Muscle of arm (tissue), 14 donors: ENCODE measurements at places on chromosomes 3 and 15.

GRCh38 chr15:20346082-20346805 lies 195.4 kb downstream of the GOLGA6L6 start:
- DNase-seq, result no peak

- no peak for DNase-seq
These were observed 231.2 kb downstream of the ATP8B4 start for GRCh38 chr15:49887659-49888322.

DNA sequence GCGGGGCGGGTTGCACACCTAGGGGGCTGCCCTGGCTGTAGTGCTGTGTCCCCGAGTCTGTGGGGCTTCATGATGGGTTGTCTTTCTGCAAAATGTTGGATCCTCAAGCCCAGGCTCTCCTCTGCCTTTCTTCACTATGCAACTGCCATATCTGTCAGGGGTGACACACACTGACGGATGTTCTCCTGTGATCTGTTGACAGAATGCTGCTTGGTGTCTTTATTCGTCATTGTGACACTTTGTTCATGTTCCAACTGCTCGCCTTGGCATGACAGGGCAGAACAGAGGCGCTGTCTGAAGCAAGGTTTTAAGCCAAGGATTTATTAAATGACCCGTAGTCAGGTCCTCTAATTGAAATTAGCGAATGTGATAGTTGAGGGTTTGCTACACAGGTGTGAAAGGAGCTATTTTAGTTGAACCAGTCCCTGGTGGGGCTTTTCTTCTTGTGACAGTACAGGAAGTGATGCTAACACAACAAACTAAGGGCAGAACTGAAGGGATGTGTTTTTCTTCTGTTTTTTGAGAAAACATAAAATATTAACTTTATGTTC lies 173.4 kb downstream of the MCTP2 start:
- DNase-seq, result no peak

GRCh38 chr15:26504009-26504408 lies 268.9 kb downstream of the GABRB3 start:
- no peak for DNase-seq

GRCh38 chr15:53225781-53226180 lies 435.6 kb upstream of the ONECUT1 start:
- no peak for DNase-seq

DNA sequence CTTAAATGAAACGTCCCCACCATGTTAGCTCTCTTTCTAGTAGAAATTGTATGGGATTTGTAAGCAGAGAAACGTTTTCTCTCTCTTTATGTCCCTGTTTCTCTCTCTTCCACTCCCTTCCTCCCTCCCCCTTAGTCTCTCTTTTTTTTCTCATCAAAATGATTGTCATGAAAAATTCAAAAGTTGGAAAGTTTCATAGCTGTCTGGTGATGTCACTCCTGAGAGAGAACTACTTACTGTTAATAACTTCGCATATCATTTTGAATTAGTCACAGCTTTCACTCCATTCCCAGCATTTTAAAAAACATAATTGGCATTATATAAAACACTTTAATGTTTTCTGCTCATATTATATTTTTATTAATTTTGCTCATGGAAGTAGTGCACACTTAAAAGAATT lies 331.1 kb downstream of the C3orf38 start:
- DNase-seq, result no peak

GRCh38 chr3:128335621-128336296 lies 130.9 kb downstream of the DNAJB8 start:
- DNase-seq, result no peak

DNA sequence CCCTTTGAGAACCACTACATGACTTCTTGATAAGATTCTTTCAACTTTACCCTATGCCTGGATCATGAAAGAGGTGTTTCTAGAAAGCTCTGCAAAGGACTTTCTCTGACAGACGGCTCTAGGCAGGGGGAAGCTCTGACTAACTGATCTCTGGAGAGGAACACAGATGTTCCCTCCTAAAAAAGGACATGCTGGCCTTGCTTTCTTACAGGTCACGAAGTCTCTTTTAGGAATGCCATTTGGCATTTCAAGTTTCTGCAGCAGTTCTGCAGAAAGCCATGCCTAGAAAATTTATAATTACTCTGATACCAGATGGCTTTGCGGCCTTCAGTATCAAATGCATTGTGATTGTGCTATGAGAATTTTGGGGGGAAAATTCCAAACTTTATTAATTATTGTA lies 275.4 kb upstream of the CTDSPL start:
- DNase-seq, result no peak

- no peak for DNase-seq
These were observed 160.1 kb downstream of the PDE8A start for GRCh38 chr15:85141726-85142125.

GRCh38 chr3:31402117-31402516 lies 130.6 kb upstream of the STT3B start:
- DNase-seq, result no peak

- DNase-seq, result no peak
These were observed 67.4 kb downstream of the FBLN2 start for GRCh38 chr3:13616359-13616758.

GRCh38 chr15:33200903-33201302 lies 6.4 kb upstream of the FMN1 start:
- no peak for DNase-seq

DNA sequence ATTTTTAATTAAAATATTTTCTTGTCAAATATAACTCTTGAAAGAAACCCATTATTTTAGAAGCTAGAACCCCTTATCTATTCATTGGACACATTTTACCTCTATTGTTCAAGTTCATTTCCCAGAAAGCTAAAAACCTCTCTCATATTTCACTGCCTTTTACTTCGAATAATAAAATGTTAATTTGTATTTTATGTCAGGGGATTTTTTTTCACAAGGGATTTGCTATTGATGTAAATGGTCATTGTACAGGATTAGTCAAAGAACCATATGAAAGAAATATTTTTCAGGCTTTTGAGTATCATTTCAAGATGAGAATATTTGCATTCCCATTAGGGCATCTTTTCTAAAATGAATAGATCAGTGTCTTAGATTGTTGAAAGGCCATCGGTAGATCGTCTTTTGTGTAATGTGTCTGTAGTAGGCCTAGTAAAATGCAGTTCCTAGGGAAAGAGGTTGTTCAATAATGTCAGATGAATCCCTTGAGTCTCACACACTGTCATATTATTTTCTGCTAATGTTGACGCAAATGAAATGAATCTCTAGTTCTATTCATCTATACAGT lies 114.5 kb downstream of the ROBO1 start:
- no peak for DNase-seq

- no peak for DNase-seq
These were observed 232.1 kb downstream of the NECTIN3 start for GRCh38 chr3:111303760-111304159.

DNA sequence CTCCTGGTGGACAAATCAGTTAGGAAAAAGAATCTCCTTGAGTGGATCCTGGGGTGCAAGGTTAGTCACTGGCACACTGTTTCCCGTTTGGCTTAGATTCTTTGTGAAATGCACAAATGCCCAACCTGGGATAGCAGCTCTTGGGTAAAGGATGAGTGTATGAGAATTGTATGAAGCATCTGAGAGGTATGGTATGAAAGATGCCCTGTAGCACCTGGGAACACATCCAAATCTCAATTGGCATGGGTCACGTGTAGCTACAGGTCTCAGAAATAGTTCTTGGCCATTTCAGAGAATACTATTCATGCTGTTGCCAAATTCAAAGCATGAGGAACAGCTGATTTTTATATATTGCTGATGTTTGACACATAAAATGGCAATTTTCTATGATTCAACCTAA lies 84.3 kb downstream of the KCNH8 start:
- DNase-seq, result no peak

DNA sequence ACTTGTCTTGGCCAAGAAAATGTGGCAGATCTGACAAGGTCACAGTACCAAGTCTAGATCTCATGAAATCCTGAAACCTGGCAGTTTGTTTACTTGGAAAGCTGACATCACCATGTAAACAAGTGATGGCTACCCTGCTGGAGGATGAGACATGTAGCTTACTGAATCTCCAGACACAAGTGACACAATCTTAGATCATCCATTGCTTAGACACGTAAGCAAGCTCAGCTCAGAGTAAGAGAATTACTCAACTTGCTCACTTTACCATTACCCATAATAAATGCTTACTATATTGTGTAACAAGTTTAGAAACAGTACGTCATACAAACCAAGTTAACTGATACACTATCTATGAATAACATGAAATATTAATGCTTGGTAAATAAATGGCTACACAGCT lies 263.8 kb downstream of the TBC1D5 start:
- DNase-seq, result no peak

DNA sequence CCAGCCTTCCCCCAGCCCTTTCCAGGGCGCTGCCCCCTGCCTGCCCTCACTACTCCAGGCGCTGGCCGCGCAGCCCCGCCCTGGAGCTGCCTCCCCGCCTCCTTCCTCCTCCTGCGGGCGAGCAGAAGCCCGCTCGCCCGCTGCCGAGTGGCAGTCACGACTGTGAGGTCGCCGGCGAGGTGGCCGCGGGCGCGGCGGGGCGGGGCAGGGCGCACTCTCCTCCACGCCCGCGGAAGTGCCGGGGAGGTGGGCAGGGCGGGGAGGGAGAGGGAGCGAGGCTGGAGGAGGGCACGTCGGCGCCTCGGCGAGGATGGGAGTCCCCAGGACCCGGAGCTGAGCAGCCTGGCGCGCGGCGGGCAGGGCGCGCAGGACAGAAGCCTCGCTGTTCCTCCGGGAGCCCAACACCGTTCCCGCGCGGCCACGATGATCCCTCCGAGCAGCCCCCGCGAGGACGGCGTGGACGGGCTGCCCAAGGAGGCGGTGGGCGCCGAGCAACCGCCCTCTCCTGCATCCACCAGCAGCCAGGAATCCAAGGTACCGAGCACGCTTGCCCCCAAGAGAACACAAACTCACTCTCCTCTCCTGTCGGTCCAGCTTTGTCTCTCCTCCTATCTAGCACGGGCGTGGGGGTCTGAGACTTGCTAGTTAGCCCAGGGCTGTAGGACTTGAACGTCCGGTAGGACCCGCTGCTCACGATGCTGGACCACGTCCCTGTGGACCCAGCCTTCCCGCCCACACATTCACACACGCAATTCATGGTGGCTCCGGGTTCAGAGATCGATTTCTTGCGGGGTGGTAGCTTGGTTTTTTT lies at the start of gene STAC:
Gene STAC (plus strand): TSS at position 284 of the 811 bp plus-strand sequence. CDS start 140 bp downstream, at position 424.
- DNase-seq, result peak; percentile 18

DNA sequence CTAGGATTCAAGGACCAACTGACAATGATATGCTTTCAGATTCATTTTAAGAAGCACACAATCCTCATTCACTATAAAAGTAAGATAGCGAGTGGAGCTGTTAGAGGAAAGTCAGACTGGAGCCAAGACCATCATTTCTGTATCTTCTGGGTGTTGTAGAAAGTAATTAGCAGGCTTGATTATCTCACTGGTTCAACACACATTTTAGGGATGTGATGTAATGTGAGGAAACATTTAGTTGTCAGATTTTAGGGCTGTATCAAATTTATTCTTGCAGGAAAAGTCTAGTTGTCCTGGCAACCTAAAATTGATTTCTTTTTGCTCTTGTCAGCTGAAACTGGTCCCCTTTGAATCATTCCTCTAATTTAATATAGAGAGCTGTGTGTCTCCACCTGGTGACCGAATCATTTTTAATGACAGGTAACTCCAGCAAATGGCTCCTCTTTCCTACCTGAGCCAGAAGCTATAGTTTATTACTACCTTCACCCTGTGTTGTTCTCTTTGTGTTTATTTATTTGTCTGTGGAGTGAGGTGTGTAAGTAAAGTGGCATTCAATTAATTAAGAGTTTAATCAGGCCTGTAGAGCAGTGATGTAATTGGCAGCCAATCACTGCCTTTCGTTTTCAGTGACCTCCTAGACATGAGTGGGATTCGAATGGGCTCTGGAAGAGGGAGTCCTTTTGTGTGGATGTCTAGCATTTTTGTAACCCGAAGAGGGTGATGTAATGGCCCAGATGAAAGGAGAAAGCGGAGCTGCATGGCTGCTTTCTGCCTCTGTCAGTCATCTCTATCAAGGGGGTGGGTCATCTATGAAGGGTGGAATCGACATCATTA lies 125.8 kb downstream of the LPP start:
- no peak for DNase-seq

DNA sequence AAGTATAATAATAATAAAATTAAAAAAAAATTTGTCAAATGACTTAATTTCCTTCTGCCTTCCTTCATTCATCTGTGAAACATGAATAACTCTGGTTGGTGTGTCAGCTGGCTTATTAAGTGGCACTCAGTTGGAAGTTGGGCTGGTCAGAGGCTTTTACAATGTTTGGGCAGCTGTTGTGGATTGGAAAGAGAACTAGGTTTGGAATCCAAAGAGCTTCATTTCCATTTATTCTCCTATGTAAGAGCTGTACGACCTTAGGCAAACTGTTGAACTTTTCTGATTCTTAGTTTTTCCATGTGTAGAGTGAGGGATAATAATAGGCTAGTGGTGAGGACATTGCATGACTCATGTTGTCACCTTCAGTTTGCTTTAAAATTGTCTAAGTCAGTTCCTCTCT lies 606.7 kb downstream of the PDCD6IP start:
- DNase-seq, result no peak
